ENCODE measurements at places on chromosomes 7 and 10.

DNA sequence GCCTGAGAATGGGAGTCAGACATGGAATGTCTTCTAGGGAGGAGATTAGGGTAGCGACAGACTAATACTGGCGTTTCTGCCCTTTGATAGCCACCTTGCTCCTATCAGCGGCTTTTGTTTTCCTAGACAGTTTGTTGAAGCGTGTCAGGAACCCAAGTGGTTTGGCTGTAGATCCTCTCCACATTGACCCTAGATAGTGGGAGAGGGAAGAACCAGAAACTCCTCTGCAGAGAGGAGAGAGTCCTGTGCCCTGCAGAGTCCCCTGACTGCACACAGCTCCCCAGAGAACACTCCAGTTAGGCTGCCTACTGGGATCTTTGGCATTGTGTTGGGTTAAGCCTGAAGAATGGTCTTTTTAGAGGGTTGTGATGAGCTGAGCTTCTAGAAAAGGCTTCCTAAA lies 2.4 kb downstream of the MEPCE start:
- no peak for DNase-seq

GRCh38 chr7:116534790-116535189 lies 10.0 kb downstream of the CAV1 start:
- no peak for DNase-seq

DNA sequence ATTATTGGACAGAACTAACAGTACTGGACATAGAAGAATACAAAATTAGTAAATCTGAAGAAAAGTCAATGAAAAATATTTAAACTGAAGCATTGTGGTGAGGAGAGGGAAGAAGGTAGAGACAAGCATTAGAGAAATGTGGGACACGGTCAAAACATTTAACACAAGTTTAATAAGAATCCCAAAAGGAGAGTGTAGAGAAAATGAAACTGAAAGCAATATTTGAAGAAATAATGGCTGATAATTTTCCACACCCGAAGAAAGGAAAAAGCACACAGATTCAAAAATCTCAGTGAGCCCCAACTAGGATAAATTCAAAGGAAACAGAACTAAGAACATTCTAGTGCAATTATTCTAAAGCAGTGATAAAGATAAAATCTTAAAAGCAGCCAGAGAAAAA lies 126.4 kb upstream of the LRRTM3 start:
- no peak for DNase-seq

DNA sequence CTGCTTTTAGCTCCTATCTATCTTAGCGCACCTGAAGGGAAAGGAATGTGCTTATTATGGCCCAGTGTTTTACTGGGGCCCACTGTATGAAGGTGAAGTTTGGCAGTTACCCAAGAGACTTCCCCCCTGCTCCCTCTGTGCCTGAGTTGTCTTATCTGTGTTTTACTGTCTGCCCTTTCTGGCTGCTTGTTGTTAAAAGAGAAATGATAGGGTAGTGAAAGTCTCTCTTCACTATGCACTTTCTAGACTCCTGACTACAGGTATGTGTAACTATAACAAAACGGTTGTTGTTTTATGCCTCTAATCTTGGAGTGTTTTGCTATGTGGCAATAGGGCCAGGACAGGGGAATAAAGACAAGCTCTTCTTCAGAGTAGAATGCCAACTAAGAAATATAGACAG lies 326.9 kb downstream of the KIF20B start:
- no peak for DNase-seq

GRCh38 chr10:16156681-16157080 lies 280.1 kb upstream of the PTER start:
- no peak for DNase-seq

DNA sequence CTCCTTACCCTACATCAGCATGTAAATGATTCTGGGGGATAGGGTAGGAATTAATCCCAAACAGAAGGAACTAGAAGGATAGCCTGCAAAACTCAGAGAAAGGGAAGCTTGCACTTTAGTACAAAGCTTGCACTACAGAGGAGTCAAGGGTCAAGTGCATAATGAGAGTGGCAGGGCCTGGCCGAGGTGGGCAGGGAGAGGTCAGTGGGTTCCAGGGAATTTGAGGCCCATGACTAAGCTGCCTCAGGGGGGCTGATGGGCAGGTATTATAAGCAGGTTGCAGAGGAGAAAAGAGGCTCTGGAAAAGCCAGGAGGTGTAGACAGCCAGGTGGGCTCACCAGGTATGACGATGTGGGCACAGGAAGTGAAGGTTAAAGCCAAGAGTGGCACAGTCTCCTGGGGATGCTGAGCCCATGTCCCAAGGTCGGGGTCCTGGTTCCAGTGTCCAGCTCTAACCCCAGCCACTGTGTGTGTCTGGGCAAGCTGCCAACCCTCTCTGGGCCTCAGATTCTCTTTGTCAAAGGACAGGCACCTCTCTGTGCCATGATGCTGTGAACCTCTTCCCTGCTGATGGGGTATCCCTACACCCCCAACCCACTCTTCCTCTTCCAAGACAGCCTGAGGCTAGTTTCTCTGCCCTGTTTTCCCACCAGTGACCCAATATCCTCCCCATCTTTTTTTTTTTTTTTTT lies 32.0 kb upstream of the ELN start:
- no peak for DNase-seq

GRCh38 chr10:113097036-113097435 lies 147.0 kb downstream of the TCF7L2 start:
- no peak for DNase-seq

DNA sequence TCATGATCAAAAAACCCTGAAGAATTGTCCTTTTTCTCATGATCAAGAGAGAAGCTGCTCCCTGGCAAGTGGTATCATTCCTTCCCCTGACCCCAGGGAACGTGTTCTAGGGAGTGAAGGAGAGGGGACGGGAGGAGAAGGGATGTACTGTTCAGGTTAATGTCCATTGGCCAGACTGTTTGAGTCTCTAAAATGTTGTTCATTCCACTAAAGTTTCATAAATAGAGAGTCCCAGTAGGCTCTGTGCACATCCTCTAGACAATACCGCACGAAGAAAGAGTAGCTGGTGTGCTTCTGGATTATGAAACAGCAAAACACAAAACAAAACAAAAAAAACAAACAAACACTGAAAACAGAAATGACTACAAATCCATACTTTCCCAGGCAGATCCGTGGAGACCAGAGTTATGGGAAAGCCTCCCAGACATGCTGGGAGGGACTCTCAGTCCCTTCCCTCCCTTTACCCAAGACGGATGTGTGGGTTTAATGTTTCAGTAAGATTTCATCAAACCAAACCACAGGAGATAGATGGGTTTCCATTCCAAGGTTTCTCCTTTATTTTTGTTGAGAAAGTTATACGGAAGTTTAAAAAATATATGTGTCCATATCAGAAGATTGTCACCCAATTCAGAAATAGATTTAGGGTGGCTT lies 66.5 kb upstream of the TNS3 start:
- no peak for DNase-seq

DNA sequence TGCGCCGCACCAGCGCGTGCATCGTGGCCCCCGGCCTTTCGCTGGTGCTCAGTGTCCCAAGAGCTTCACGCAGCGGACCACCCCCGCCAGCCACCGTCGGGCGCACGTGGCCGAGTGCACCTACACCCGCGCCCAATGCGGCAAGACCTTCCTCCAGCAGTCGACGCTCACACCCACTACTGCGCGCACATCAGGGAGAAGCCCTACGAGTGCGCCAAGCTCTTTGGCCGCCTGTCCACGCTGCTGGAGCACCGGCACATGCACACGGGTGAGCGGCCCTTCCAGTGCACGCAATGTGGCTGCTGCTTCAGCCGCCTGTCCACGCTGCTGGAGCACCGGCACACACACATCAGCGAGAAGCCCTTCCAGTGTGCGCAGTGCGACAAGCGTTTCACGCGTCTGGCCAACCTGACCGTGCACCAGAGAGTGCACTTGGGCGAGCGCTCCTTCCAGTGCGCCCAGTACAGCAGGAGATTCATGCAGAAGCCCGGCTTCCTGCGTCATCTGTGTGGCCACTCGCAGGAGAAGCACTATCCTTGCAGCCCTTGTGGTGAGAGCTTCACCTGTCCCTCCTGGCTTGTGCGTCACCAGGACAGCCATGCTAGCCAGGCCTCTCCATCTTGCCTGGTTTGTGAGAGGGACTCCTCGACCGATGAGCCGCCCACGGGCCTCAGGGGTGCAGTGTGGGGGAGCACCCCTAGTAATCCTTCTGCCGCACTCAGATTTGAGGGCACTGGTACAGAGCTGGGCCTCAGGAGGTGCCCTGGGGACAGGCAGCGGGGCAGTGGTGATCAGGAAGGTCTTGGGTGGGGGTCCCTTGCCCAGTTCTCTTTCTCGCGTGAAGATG lies 32.9 kb downstream of the ZNF783 start:
- DNase-seq: no peak

DNA sequence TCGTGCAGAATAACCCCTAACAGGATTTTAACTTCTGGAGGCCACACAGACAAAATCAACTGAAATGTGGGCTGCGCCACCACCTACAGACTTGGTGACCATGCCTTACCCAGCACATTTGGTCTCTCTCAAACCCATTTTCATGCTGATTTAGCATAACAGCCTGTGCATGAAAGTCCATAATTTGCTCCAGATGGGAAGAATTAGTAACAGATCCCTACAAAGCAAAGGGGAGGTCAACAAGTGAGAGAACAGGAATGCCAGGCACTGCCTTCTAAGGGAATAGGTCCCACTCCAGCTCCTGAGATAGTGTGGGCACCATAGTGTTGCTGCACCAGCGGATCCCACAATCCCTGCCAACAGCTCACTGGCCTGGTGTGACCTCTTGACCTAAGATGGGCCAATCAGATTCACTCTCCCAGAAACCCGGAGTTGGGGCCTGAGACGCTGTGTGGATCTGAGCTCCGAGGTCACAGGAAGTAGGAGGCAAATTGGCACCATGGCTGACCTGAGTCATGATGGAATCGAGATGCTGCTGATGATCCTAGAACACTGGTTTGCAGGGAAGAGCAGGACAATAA lies 32.4 kb downstream of the SLIT1 start:
- no peak for DNase-seq

- no peak for DNase-seq
These were observed 144.5 kb downstream of the PPP1R3A start for GRCh38 chr7:113774182-113774807.

GRCh38 chr10:42876476-42876875 lies 93.9 kb downstream of the BMS1 start:
- no peak for DNase-seq

GRCh38 chr10:118207470-118208007 lies 134.6 kb downstream of the FAM204A start:
- DNase-seq: no peak

DNA sequence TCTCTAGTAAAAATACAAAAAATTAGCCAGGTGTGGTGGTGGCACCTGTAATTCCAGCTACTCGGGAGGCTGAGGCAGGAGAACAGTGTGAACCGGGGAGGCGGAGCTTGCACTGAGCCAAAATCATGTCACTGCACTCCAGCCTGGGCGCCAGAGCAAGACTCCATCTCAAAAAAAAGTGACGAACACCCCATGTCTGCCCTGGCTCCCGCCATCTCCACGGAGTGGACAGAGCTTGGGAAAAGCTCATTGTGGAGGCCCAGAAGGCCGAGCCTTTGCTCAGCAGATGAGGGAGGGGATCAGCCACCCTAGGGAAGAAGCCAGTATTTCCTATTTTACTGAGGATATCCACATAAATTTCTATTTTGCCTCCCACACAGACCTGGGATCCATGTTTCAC lies 136.8 kb downstream of the DIP2C start:
- DNase-seq: no peak

GRCh38 chr7:74185636-74186035 lies 11.5 kb downstream of the EIF4H start:
- no peak for DNase-seq

DNA sequence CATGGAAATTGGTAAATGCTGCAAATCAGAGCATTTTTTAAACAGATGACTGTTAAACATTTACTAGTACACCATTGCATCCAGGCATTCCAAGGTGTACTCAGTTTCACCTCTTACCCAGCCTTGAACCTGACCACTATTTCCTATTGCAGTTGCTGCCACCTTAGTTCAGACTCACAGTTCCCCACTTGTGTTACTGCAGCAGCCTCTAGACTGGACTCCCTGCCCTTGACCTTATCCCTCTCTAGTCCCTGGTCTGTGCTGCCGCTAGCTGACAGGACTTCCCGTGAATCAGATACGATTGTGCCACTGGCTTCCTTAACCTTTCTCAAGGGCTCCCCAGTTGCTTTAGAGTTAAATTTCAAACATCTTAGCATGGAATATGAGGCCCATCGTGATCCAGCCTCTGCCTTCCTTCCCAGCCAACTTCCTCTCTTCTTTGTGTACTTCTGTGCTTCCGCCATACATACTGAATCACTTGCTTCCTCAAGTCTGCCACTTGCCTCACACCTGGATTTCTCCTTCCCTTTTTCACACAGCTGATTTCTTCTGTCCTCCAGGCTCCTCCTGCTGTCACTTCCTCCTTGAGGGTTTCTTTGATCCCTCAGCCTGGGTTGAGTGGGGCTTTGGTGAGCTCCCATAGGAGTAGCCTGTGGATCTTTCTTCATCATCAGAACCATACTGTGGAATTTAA lies 118.7 kb upstream of the GJD4 start:
- no peak for DNase-seq

- DNase-seq: no peak
These were observed 125.3 kb downstream of the INSYN2A start for GRCh38 chr10:127071126-127071525.

DNA sequence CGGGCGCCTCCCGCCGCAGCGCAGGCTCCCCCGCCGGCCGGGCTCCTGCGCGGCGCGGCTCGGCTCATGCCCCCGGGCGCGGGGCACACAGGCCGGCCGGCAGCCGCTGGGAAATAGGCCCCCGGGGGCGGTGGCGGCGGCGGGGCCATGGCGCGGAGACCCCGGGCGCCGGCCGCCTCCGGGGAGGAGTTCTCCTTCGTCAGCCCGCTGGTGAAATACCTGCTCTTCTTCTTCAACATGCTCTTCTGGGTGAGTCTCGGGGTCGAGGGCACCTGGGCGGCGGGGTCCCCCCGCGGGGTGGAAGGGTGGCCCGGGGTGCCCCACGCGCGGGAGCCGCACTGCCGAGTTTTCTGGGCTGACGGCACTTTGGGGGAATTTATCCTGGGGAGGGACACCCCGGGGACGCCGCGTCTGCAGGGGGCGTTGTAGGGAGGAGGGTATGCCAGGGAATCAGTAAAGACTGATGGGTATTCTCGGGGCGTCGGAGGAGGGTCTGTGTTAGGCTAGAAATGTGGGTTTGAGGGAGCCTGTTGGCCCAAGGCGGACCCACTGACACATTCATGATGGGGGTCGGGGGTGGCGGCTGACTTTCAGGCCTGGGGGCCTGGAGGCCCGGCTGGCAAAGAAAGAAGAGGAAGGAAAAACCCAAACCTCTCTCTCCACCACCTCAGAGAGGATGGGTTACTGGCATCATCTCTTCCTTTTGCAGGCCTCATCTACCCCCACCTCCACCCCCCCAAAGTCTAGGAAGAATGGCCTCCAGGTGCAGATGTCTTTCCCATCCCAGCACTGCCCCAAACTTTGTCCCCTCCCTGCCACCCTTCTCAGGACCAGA lies 544 bp downstream of the TSPAN33 start:
- DNase-seq: no peak
